ENCODE measurements at places on chromosomes 4 and X.

DNA sequence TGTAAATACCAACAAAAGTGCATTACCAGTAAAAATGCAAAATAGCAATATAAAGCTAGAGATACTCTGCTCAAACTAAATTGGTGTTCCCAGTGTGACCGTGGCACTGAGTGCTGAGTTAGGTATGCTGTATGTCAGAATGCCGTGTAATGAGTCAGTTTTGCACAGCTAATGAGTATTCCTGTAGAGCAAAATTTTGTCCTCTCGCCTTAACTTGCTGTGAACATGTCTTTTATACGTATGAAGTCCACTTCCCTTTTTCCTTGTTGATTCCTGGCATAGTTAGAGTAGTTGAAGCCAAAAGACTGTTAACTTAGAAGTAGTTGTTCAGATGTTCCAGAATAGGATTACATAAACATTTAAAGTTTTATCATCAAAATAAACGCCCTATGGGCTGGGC lies 11.5 kb downstream of the DCLK2 start:
- no peak for DNase-seq

DNA sequence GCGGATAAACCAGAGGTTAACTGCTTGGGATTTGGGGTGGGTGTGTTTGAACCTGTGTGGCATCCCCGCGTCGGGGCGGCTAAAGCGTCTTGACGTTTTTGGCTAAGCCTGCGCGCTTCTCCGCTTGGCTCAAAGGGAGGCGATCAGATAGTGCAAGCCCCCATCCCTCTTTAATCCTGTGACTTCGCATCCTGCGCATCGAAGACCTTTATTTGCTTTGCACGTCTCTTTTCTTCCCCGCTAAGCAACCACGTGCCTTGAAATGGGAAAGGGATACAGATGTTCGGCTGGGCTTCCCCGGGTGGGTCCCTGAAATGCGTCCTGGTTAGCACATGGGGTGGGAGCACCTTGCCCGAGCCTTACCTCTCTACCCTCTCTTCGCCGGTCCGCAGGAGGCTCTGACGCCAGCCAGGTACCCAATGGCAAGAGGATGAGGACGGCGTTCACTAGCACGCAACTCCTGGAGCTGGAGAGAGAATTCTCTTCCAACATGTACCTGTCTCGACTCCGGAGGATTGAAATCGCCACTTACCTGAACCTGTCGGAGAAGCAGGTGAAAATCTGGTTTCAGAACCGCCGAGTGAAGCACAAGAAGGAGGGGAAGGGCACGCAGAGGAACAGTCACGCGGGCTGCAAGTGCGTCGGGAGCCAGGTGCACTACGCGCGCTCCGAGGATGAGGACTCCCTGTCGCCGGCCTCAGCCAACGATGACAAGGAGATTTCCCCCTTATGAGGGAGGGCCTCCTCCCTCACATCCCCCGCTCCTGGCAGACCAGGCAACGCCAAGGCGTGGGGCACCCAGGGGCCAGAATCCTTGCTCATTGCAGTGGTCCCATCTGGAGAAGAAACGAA lies 1.5 kb downstream of the GSX2 start:
- no peak for DNase-seq

- no peak for DNase-seq
Observed at GRCh38 chrX:53284684-53285447, 3.5 kb upstream of the IQSEC2 start.

DNA sequence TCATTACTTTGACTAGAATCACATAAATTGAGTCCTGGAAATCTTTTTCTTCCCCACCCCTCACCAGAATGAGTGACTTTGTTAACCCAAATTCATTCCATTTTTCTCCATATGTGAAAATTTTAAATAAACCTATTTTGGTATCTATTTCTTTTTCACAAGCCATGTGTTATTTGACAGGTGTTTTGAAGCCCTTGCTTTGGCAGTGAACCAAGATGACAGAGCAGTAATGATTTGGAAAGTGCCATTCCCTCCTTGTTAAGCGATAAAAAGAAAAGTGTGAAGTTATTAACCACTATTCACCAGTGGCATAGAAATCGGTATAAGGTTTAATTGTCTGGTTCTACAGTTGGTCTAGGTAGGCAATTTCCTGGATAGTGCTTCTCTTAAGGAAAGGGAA lies 66.1 kb downstream of the POLA1 start:
- DNase-seq, result no peak

- DNase-seq, result no peak
Observed at GRCh38 chrX:53494436-53494835, 60.3 kb upstream of the HSD17B10 start.

DNA sequence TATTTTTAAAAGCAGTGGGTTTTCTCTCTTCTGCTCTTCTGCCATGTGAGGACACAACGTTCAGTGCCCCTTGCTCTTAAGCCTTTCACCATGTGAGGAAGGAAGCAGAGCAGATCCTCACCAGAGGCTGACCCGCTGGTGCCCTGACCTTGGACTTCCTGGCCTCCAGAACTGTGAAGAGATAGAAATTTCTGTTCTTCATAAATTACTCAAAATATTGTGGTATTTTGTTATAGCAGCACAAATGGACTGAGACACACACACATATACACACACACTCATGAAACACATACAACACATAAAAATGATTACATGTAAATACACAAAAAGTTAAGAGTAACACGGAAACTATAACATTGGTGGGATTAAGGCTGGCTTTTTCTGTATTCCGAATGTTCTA lies 244.8 kb upstream of the NOCT start:
- DNase-seq, result no peak

- no peak for DNase-seq
Observed at GRCh38 chr4:78155616-78156105, 98.5 kb downstream of the FRAS1 start.

DNA sequence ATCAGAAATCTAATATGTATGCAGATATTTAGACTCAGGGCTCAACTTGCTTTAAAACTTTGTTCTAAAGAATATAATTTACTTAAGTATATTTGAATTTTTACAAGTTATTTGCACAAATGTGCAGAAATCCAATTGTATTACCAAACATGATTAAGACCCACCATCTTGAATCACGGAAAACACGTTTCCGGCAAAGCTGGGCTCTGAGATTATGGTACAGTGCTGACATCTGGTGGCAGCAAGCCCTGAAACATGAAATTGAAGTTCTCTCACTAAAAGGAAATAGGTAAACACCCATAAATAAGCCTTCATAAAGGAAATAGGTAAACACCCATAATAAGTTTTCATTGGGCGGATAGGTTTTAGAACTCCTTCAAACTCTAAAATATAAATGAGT lies 98.3 kb upstream of the MAOA start:
- DNase-seq, result peak; percentile 10

- no peak for DNase-seq
Observed at GRCh38 chr4:78293348-78293747, 236.2 kb downstream of the FRAS1 start.

DNA sequence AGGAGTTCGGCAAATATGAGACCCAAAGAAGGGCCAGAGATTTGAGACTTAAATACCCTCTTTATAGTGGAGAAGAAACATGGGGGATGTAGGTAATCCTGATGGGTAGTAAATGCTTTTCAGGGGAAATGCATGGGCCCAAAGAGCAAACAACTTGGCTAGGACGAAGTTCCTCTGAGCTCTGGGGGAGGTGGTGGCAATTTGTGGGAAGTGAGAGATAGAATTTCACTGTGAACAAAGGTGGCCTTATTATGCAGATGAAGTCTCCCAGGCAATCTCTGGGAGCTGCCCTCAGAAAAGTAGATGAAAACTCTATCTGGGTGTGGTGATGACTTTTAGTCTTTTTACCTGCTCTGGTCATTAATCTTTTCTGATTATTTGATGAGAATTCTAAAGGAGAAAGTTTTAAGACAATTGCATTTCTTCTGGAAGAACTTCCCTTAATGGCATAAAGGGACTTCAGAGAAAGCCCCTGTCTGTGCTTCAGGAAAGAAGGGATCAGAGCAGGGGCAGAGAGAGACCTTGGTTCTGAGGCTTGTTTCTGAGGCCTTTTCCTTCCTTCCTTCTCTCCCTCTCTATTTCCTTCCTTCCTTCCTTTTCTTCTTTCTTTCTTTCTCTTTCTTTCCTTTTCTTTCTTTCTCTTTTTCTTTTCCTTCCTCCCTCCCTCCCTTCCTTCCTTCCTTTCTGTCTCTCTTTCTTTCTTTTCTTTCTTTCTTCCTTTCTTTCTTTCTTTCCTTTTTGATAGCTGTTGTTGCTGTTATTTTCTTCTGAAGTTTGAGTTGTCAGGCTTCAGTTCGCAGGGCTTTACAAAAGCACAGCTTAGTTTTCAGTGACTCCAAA lies 37.5 kb upstream of the MAOA start:
- DNase-seq, result no peak

- no peak for DNase-seq
Observed at GRCh38 chrX:38774249-38774648, 27.0 kb upstream of the MID1IP1 start.

DNA sequence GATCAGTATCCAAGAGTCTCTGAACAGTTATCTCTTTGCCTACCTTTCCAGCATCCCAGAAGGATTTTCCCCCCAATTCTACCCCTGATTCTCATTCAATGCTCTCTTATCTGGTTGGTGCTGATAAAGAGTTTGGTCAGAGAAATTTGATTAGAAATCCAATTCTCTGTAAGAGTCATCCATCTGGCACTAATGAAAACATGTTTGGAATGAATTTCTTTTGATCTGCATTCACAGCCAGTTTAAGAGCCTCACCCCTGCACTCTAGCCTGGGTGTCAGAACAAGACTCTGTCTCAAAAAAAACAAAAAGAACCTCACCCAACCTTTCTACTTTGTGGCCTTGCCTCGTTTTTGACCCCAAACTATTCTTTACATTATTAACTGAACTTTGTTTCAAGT lies 122.1 kb downstream of the MANBA start:
- DNase-seq, result no peak

DNA sequence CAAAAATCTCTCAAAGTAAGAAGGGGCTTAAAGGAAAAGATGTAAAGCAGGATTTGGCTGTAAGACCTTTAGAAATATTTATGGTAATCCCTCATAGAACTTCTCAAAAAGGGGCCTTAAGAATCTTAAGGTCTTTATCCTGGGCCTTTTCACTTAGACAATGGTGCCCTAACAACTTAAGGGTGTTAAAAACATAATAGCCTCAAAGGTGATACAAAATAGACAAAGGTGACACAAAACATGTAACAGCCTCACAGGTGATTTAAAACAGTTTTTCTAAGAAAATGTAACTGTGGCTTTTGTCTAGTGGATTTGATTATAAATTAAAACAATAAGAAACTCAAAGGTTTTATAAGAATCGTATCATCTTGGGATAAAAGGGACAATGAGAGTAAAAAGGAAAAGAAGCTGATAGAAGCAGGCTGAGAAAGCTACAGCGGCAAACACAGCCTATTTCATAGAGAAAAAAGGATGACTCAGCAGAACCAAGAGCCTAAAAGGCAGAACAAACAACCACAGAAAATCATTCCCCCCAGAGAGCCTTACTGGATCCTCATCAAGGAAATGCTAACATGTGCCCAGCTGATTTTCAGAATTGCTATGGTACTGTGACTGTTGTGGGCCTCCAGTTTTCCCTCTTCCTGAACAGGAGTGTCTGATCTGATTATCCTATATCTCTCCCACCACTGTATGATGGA lies 164.3 kb downstream of the STPG2 start:
- DNase-seq, result no peak

GRCh38 chr4:106868381-106869035 lies 167.6 kb downstream of the DKK2 start:
- no peak for DNase-seq

- DNase-seq, result no peak
Observed at GRCh38 chrX:75229774-75230173, 44.1 kb upstream of the UPRT start.

DNA sequence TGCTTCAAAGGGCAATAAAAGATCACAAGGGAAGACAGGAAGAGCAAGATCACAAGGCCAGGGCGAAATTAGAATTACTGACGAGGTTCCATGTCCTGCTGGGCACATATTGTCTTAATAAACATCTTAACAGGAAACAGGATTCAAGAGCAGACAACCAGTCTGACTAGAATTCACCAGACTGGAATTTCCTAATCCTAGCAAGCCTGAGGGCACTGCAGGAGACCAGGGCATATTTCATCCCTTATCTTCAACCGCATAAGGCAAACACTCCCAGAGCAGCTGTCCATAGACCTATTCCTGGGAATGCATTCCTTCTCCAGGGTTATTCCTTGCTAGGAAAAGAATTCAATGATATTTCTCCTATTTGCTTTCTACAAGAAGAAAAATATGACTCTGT lies 12.4 kb upstream of the TDO2 start:
- no peak for DNase-seq

- no peak for DNase-seq
Observed at GRCh38 chr4:113243312-113243711, 193.9 kb downstream of the ANK2 start.

GRCh38 chrX:118975831-118976598 lies 1.6 kb downstream of the LONRF3 start:
- DNase-seq, result no peak

- peak; percentile 63 for DNase-seq
Observed at GRCh38 chrX:153970357-153971123, 1.1 kb downstream of the HCFC1 start.

- DNase-seq, result no peak
Observed at GRCh38 chr4:173464481-173464880, 65.5 kb downstream of the HAND2 start.

GRCh38 chr4:116489739-116490138 lies 595.6 kb downstream of the TRAM1L1 start:
- no peak for DNase-seq

DNA sequence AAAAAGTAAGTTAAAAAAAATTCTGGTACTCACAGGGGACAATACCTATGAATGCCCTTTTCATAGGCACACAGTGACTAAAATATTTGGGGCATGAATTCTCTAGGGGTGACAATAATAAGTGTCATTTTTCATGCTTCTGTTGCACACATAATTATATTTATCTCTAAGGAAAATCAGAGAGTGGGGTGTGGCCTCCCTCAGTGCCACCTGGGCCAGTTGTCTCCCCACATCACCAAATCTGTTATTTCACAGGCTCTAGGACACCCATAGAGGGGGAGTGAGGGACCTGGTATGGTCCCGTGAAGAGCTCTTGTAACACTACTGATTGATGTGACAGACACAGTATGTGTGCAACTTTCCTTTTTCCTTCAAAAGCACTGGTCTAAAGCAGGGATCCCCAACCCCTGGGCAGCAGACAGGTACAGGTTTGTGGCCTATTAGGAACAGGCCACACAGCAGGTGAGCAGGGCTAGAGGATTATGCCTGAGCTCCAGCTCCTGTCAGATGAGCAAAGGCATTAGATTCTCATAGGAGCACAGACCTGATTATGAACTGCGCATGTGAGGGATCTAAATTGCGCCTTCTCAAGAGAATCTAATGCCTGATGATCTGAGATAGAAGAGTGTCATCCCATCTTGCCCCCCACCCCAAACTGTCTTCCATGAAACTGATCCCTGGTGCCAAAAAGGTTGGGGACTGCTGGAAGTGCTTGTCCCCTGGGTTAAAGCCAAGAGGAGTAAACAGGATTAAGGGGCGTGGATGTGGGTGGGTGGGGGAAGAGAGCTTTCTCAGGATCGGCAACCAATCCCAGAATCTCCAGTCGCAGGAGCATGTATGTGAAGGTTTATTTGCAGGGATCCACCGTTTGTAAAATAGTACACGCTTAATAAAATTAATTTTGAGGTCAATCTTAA lies 856 bp downstream of the SLC9B1 start:
- DNase-seq, result peak; percentile 3

- DNase-seq, result no peak
Observed at GRCh38 chrX:118935352-118935751, 39.1 kb upstream of the LONRF3 start.

GRCh38 chrX:19699151-19699550 lies 183.8 kb upstream of the MAP3K15 start:
- DNase-seq, result no peak

All from AG09319 (cell line).